NCI-H1436 (cell line): ENCODE measurements at places on chromosomes 13 and 19.

GRCh38 chr13:97108530-97108900, 113.6 kb upstream of the MBNL2 start:
- DNase-seq: no peak

- DNase-seq: no peak
These were observed 153.3 kb downstream of the TNFRSF19 start for GRCh38 chr13:23723471-23723870.

GRCh38 chr19:31100206-31100590, 249.0 kb downstream of the TSHZ3 start:
- no peak for DNase-seq

- no peak for DNase-seq
These were observed 84.8 kb downstream of the SERP2 start for GRCh38 chr13:44458313-44458975.

- DNase-seq: no peak
These were observed 34.4 kb downstream of the MZT1 start for GRCh38 chr13:72692884-72693514.

GRCh38 chr13:114035186-114035582, 61.3 kb upstream of the C13orf46 start:
- no peak for DNase-seq

GRCh38 chr13:24035411-24035810, 125.1 kb upstream of the SPATA13 start:
- DNase-seq: no peak

- DNase-seq: no peak
These were observed 71.7 kb upstream of the WASF3 start for GRCh38 chr13:26485786-26486185.

GRCh38 chr19:8233370-8233769, 24.2 kb downstream of the CERS4 start:
- no peak for DNase-seq
